NCI-H82 (cell line): ENCODE measurements at places on chromosomes 6 and 20.
A peak's percentile ranks its signal among the peaks of the same experiment; 100 is the strongest.

- no peak for DNase-seq
These were observed 450.2 kb downstream of the CDH26 start for GRCh38 chr20:60408435-60408834.

DNA sequence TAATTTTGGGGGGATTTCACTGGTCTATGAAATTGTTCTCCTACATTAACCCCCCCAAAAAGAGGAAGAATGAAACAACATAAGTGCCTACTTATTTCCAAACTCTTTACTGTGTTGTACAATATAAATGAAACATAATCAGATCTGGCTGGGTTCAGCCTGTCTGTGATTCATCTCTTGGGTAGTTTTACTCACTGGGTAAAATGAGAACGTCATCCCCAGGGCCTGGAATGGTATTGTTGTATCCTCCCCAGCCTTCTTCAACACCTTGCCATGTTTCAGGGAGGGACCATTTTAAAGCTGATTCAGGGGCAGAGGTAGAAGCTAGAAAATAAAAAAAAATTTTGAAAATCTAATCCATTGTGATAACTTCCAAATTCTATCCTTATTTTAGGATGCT lies 256.7 kb downstream of the PKHD1 start:
- no peak for DNase-seq

DNA sequence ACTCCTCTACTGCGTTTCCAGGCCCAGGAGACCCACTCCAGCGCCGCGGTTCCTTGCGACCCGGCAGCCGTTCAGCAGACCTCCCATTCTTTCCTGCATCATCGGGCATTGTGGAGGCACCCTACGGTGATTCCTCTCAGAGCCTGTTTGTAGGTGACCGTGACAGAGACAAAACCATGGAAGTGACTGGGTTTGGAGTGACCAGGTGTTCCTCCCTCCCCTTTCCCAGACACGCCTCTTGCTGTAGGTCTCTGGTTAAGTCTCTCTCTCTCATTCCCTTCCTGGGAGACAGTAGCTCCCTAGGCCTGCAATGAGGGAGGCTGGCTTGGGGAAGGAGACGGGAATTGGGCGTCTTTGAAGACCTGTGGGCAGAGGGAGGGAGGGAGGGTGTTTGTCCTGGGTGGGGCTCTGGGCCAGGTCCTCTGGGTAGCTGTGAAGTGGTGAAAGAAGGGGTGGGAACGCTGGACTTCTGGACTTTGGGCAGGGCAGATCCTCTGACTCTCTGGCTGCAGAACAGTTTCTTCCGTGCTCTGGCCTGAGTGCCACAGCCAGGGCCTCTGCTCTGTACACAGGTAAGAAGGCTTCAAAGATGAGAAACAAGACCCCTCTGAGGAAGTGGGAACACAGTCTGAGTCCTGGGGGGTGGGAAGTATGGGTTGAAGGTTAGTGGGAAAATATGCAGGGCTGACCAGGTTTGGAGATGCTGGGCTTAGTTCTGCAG lies 763 bp downstream of the KLC4 start:
- peak; percentile 54 for DNase-seq

GRCh38 chr6:18147160-18147559 lies 7.7 kb downstream of the TPMT start:
- DNase-seq, result no peak

DNA sequence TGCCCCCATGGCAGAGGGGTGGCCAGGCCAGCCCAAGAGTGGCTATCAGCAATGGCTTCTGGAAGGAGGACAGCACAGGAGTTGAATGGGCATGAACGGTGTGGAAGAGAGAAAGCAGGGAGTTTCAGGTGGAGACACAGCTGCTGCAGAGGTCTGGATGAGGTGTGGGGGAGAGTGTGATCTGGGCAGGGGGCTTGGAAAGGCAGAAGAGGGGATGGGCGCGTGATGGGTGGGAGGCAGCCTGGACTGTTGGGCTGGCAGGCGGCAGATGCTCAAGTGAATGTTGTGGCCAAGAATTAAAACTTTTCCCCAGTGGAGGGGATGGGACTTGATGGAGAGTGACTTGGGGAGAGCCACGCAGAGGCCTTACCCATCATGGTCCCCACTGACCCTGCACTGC lies 46.5 kb downstream of the TOX2 start:
- no peak for DNase-seq

- DNase-seq, result no peak
These were observed 15.9 kb downstream of the AGPAT4 start for GRCh38 chr6:161257793-161258457.

- DNase-seq, result peak; percentile 20
These were observed 91.4 kb downstream of the CEBPB start for GRCh38 chr20:50281831-50282591.
